ENCODE measurements at places on chromosomes 5 and 9.

DNA sequence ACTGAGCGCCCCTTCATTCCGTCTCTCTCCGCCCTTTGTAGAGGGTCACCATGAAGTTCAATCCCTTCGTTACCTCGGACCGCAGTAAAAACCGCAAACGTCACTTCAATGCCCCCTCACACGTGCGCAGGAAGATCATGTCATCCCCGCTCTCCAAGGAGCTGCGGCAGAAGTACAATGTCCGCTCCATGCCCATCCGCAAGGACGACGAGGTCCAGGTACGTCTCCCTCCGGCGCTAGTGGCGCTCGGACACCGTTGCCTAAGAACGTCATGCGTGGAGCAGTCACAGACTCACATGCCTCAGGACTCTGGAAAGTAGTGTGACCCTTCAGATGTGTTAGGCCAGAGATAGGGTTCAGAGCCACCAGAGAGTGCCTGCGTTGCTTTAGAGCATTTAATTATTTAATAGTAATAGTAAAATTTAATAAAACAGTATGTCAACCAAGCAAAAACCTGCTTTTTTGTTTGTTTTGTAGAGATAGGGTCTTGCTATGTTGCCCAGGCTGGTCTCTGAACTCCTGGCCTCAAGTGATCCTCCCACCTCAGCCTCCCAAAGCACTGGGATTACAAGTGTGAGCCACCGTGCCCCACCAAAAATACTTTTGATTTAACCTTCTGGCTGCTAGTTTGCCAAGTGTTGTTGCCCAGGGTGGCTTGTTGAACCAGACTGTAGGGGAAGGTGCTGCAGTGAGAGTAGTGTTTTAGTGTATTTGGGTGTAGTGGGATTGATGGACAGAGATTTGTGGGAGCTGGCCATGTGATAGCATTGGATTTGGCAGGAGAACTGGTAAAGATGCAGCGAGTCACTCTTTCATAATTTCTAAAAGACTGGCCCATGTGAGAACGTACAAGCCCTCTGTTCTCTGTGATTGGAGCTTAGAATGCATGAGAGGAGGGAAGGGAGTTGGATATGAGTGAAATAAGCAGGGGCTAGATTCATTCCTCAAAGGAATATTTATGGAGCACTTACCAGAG, 888 bp downstream of the RPL26L1 start:
- DNase-seq: no peak

GRCh38 chr5:78243639-78244038, 50.9 kb downstream of the AP3B1 start:
- peak; percentile 63 for DNase-seq

- no peak for DNase-seq
These were observed 121.7 kb upstream of the FAM120A start for GRCh38 chr9:93329629-93330280.

DNA sequence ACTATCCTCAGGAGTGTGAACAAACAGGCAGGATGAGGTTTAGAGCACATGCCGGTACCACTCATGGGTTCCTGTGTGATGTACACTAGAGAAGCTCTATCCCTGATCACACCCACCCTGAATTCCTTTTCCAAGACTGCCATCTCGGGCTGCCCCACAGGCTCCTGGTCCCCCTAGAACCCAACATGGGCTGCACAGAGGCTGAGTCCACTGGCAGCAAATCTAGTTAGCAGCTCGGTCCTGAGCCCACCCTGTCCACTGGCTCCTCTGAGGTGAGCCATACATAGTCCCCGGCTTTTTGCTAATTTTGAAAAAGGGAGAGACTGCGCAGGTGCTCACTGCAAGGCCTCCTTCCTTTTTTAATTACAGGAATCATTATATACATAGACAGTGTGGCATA, 227.0 kb downstream of the FSTL4 start:
- DNase-seq: no peak

- DNase-seq: peak; percentile 77
These were observed 24.0 kb downstream of the GALNT10 start for GRCh38 chr5:154214371-154215106.

GRCh38 chr9:119083673-119084072, 285.6 kb downstream of the BRINP1 start:
- no peak for DNase-seq

- DNase-seq: no peak
These were observed 3.8 kb upstream of the EXOC3 start for GRCh38 chr5:439181-439580.

Measured in fibroblast of skin of right quadriceps (primary cell).